ENCODE measurements at places on chromosomes 12 and 14. TPM values are rescaled to one million over a fixed set of nuclear protein-coding genes. Genes with fewer than 3 reads are reported as not detected.

DNA sequence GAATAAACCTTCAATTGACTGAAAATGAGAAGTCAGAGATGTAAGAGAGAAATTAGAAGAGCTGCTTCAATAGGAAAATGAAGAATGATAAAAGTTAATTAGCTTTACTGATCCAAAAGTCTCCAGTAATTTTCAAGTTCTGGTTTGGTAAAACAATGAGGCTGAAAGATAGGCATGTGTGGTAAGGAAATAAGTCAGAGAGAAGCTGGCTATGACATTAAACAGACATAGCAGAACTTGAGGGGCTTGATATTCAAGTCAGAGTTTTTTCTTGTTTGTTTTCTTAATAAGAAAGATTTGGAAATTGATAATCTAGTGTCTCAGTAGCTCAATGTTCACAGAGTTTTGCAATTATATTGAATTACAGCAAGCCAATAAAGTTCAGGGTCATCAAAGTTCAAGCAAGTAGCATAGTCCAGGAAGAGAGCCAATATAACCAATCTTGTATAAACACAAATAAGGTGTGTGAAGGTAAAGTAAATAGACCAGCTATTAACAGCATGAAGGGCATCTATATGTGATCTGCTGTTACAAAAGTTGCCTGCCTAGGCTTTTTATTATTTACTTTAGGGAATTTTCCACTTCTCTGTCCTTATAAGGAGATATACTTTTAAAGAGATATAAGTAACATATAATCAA, 1111.5 kb downstream of the TRHDE start:
- H3K27me3 ChIP-seq = no peaks in the 10 kb centered on the region
- H3K27ac ChIP-seq = no peak overlapping the region
- H3K36me3 ChIP-seq = no peaks in the 10 kb centered on the region

- DNase-seq = no peak
- no peaks in the 10 kb centered on the region for H3K27me3 ChIP-seq
- no peak overlapping the region for H3K27ac ChIP-seq
- H3K36me3 ChIP-seq = no peaks in the 10 kb centered on the region
- H3K4me1 ChIP-seq = no peaks in the 10 kb centered on the region
These were observed 128.9 kb downstream of the BCL11B start for GRCh38 chr14:99143126-99143525.

DNA sequence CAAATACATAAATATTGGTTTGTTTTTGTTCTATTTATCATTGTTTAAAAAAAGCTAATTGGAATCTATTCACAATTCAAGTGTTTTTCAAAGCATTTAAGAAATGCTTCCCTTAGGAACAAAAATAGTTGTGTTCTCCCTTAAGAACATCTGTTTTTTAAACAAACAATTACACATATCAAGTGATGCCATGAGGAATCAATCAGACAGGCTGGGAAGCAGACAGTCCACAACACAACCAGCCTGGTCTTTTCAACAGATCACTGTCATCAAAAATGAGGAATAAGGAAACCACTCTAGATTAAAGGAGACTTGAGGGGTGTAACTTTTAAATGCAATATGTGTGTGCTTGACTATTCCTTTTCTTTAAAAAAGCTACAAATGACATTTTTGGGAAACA, 25.5 kb downstream of the GALC start:
- no peak overlapping the region for H3K4me3 ChIP-seq
- no peaks in the 10 kb centered on the region for H3K4me1 ChIP-seq
- no peak for DNase-seq
- H3K27me3 ChIP-seq = no peaks in the 10 kb centered on the region

GRCh38 chr14:73462815-73463214, 4.5 kb upstream of the NUMB start:
- no peaks in the 10 kb centered on the region for H3K36me3 ChIP-seq
- no peaks in the 10 kb centered on the region for H3K27me3 ChIP-seq
- H3K27ac ChIP-seq = peak overlapping the region; percentile 96
- H3K4me3 ChIP-seq = no peak overlapping the region
- DNase-seq = peak; percentile 54

- no peaks in the 10 kb centered on the region for H3K27me3 ChIP-seq
- H3K36me3 ChIP-seq = no peaks in the 10 kb centered on the region
- DNase-seq = no peak
- no peak overlapping the region for H3K27ac ChIP-seq
- no peak overlapping the region for H3K4me3 ChIP-seq
These were observed 470.0 kb downstream of the EGLN3 start for GRCh38 chr14:33480887-33481184.

DNA sequence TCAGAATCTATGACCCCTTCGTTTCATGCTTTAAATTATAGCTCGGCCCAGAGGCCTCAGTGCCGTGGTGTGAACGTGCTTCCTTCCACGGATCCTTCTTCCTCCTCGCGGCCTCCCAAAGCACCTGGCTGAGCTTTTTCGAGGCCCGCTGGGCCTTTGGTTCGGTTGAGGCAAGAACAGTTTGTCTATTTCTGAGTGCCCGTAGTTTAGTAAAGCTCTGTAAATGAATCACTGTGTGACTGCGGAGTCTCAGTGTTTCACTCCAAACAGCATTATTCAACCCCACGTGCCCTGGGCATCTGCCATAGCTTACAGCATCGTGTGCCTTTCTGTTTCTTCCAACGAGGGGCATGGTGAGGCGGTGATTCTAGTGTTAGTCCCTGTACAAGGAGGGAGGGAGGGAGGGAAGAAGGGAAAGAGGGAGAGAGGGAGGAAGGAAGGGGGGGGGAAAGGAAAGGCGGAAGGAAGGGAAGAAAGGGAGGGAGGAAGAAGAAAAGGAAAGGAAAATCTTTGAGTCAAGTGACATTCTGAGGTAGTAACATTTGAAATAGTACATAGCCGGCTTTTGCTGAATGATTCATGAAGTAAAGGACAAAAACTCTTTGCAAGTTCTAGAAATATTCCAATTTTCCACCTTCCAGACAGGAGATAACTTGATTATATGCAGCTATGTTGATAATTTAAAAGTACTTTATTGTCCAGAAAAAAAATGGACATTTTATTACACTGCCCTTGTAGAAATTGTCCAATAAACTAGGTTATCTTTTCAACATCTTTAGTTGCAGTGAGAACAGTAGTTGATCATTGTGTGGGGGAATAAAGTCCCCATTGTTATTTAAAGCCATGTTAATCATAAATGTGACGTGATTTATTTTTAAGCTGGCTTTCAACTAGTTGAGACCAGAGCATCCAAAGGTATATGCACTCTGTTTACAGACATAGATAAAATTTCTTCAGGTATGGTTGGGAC, 1.2 kb upstream of the TRIM9 start:
- peaks cover 12% of the 10 kb centered on the region for H3K27me3 ChIP-seq
- H3K4me3 ChIP-seq = peak overlapping the region; percentile 46
- peak overlapping the region; percentile 37 for H3K27ac ChIP-seq
- H3K4me1 ChIP-seq = peaks cover 29% of the 10 kb centered on the region
- no peak for DNase-seq

- no peak overlapping the region for H3K4me3 ChIP-seq
- peaks cover 29% of the 10 kb centered on the region for H3K36me3 ChIP-seq
- H3K27me3 ChIP-seq = no peaks in the 10 kb centered on the region
- no peak for DNase-seq
These were observed 18.1 kb downstream of the EGLN3 start for GRCh38 chr14:33932576-33933345.

DNA sequence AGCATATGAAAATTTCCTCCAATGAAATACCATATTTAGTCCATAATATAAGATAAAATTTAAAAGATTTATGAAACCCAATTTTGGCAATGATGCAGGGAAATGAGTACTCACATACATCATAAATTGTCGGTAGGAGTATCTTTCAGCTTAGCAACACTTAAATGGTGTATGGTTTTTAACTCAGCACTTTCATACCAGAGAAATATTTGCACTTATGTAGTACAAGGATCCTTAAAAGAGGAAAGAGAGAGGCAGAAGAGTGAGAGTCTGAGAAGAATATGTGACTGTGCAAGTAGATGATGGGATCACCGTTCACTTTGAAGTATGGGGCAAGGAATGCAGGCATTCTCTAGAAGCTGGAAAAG, 379.3 kb upstream of the DCN start:
- H3K4me3 ChIP-seq = no peak overlapping the region
- no peak overlapping the region for H3K27ac ChIP-seq
- no peaks in the 10 kb centered on the region for H3K4me1 ChIP-seq

GRCh38 chr12:48030173-48030650, 25.9 kb upstream of the COL2A1 start:
- no peaks in the 10 kb centered on the region for H3K27me3 ChIP-seq
- no peak overlapping the region for H3K4me3 ChIP-seq
- H3K27ac ChIP-seq = no peak overlapping the region
- H3K4me1 ChIP-seq = peaks cover 8% of the 10 kb centered on the region
- no peak for DNase-seq

The ARF6 gene
- total RNA-seq = 25.1 TPM

The PTHLH gene
- total RNA-seq = 0.63 TPM

The PLCZ1 gene
- not detected for total RNA-seq

The IRAK3 gene
- total RNA-seq = 12.3 TPM

The RHOJ gene
- 5.9 TPM for total RNA-seq

The PTPRQ gene
- 17.6 TPM for total RNA-seq

The ENDOU gene
- total RNA-seq = 2.1 TPM
